ENCODE measurements at places on chromosomes 12 and 14.

GRCh38 chr14:61329478-61330051, 8.2 kb downstream of the PRKCH start:
- DNase-seq = no peak

DNA sequence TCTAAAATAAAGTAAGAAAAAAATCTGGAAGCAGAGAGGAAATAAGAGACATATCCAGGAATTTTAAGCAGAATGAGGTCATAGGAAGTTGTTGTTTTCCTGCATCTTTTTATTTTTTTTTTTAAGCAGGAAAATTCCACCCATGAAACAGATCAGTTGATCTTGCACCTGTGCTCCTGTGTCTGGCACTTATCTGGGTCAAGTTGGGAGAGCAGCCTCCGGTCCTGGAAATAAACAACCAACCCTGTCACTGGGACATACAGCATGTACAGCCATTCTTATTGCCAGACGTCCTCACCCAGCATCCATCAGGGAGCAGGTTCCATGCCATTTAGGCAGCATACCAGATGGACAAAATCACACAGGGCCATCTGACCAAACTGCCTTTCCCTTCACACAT, 266.0 kb upstream of the BTG1 start:
- DNase-seq = no peak

- no peak for DNase-seq
Measured at GRCh38 chr12:84166812-84167211, 745.8 kb downstream of the SLC6A15 start.

GRCh38 chr14:77622366-77622961, 6.0 kb upstream of the SPTLC2 start:
- DNase-seq = no peak
